ENCODE measurements at places on chromosomes 2 and 18.

DNA sequence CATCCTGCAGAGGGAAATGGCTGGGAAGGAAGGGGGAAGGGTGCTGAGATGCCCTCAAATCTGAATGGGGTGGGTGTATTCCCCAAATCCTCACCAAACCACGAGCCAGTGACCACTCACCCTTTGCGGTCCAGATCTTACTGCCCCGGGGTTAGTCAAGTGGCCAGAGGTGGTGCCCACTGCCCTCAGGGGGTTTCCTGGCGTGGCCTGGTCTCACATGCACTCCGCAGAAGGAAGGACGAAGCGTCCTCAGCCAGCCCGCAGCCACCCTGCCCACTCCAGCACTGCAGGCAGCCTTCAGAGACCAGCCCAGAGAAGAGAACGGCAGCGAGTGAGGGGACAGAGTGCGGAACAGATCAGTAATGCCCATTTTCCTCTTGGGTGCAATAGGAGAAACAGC lies 50.4 kb downstream of the IL1RL2 start:
- no peak for DNase-seq

- no peak for DNase-seq
Measured at GRCh38 chr2:136116151-136116812, 1.7 kb downstream of the CXCR4 start.

- peak; percentile 28 for DNase-seq
Measured at GRCh38 chr2:18987592-18988073, 370.8 kb downstream of the OSR1 start.

DNA sequence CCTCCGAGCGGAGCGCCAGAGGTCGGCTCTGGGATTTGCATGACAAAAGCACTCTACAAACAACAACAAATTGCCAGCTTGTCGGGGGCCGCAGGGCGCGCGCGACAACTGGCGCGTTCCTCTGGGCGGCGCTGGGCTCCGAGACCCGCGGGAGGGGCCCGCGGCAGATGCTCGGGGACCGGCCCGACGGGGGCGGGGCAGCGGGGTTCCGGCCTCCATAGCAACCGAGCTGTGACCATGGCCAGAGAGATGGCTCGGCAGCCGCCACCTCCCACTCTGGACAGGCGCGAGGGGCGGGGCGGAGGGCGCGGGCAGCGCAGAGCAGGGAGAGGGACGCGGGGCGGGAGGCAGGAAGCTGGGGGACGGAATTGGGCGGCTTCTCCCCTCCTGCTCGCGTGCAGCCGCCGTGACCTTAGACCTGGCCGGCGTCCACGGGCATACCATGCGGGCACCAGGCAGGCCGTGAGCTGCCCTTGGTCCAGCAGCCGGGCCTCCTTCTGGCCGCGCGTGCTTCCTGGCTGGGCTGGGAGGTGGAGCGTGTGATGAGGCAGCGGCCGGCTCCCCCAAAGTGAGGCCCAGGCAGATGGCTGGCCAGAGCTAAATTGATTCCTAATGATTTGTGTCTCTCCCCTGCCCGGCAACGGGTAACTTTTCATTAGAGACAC lies 171.5 kb downstream of the CELF4 start:
- peak; percentile 93 for DNase-seq

DNA sequence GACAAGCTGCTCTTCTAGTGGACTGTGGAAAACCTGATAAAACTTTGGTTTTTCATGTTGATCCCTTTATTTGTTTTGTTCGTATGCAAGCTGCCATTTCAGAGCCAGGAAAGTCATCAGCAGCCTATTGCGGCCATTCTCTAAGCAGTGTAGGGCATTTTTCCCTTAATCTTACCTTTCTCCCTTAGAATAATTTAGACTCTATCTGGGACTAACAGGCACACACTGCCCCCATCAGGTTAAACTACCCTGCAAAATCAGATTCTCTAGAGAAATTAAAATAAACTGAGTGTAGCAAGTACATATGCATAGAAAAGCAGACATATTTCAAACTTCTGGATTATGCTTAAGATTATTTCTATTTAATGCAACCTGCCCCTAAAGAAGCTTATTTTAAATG lies 347.5 kb downstream of the METTL4 start:
- peak; percentile 37 for DNase-seq

DNA sequence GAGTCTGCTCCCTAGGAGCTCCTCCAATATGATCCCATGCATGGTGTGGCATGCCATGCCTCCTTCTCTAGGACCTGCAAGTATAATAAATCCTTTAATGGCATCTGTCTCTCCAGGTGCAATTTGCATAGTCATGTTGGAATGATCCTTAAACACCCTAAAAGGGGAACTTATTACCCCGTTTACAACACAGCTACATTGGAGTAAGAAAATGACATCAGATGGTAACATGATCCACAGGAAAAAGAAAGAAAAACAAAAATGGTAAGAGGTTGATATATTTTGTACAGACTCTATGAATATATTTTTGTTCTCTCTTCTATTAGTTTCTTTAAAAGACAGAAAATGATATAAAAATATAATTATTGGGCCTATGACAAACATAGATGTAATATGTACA lies 79.0 kb downstream of the CRACDL start:
- DNase-seq = no peak

DNA sequence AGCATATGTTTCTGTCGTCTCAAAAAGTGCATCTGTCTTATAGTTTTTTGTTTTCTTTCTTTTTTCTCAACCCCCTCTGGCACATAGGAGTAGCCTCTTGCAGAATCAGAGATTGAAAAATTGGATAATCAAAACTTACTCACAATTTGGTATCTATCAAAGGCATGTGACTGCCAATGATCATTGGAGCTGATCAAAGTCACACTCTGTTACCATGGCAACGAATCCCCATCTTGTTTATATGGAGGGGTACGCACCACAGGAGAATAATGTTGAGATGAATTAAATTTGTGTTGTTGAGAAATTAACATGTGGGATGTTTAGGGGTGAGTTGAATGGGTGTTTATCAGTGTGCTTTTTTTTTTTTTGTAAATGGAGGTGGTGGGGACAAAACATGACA lies 458.3 kb upstream of the FANCL start:
- no peak for DNase-seq

DNA sequence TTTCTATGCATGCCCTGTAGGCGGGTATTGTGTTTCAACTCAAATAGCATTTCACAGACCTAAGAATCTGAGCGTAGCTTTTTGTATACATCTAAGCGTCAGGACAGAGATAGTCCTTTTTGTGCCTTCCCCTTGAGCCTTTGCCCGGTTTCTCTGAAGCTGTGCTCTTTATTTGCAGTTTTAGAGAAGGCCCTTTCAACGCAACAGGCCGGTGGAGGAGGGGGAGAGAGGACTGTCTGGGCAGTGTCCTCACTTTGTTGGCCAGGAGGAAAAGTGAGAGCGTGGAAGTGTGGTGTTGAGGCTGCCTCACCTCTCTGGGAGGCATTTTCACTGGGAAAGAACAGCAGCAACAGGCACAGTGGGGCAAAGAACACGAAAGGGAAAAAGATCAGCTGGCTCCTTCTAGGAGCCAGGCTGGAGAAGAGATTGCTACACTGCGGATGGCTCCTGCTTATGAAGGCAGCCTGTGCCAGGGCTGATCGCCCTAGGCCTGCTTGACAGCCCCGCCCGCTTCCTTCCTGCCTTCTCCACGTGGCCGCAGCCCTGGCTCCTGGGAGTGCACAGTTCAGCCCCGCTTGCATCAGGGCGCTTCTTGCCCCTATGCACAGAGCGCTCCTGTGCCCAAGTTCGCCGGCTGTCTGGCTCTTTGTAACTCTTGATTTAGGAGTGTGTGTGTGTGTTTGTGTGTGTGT lies 195.6 kb upstream of the POU3F3 start:
- peak; percentile 69 for DNase-seq

GRCh38 chr18:12403601-12404506 lies 3.9 kb upstream of the PRELID3A start:
- DNase-seq = no peak

DNA sequence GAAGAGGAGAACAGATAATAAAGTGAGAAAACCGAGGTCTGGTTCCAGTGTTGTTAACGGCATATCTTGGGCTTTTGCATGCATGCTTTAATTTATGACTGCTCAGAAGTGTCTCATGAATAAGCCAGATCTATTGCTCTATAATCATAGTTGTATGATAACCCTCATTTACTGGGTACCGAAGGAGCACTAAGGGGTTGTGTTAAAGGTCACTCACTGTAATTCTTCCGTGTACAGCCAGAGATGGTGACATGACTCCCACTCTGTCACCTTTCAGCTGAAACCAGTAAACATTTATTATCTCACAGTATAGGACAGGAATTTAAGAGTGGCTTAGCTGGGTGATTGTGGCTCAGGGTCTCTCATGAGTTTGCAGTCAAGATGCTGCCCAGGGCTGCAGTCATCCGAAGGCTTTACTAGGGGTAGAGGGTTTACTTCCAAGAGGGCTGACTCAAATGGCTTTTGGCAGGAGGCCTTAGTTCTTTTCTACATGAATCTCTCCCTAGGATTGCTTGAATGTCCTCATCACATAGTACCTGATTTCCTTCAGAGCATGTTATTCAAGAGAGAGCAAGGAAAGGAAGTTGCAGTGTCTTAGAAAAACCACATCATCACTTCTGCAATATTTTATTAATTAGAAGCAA lies 107.0 kb downstream of the NAB1 start:
- DNase-seq = no peak

- DNase-seq = no peak
Measured at GRCh38 chr2:54402350-54402749, 53.8 kb upstream of the SPTBN1 start.
